Right kidney (tissue), 9 donors: ENCODE measurements at places on chromosomes 2 and 18.

DNA sequence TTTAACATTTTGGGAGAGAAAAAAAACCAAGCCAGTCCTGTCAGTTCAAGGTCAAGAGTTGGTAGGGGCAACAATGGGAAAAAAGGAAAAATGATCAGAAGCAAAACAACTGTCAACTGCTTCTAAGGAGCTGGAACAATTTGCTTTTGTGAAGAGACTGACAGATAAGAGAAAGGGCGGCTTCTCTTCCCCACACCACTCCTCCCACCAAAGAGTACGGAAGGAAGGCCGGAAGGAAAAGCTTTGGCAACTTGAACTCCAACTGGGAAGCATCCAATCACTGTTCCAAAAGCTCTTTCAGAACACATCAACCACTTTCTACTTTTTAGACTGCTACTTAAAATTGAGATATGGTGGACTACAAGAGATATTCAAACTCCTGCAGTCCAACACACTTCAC, 57.8 kb upstream of the NFU1 start:
- no peak for DNase-seq

- peak; percentile 44 for DNase-seq
Observed at GRCh38 chr2:85396531-85397470, 13.4 kb downstream of the CAPG start.

DNA sequence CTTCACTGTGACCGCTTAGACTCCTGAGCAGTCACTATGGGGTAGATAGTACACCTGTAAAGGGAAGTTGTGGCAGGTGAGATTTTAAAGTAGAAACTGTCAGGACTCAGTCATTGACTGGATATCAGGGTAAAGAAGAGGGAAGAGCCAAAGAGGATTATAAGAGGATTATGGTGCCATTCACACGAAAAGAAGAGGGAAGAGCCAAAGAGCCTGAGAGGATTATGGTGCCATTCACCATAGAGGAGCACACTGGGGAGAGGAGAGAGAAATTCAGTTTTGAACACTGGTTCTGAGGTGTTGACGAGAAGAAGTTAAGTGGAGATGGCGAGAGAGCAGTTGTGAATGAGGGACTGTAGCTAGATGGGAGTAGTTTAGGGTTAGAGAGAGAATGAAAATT, 16.9 kb upstream of the KCNJ13 start:
- no peak for DNase-seq

DNA sequence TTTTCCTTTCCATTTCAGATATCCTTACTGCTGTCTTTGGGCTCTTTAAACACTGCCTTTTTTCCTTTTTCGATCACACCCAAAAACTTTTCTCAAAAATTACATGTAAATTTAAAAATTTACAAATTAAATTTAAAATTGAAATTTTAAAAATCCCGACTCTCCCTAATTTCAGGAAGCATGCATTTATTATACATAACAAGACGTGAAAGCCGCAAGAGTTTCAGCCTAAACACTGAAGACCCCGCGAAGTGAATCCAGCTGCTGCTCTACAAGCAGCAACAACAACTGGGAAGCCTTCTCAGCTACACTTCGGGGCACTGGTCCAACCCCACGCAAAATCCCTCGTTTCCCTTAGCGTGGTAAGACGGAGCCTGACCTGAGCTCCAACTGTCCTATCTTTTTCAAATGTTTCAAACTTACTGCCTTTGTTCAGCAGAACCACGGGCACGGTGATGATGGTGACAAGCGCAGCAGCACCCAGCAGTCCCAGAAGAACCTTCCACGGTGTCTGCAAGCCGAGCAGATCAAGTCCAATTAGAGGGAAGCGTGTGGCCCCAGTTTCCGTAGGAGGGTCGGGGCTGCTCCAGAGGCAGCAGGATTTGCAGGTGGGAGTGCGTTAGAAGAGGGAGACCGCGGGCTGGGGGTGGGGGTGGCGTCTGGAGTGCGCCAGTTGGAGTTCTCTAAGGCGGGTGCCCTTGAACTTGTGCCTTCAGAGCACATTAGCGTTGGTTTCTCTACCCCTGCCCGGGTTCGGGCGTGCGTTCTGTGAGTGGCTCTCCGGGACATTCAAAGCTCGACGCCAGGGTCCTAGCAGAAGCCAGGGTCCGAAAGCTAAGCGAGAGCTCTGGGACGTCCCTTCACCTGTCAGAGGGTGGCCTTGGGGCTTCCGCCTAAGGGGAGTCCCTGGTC, 783 bp downstream of the DPP4 start:
- DNase-seq, result peak; percentile 72

DNA sequence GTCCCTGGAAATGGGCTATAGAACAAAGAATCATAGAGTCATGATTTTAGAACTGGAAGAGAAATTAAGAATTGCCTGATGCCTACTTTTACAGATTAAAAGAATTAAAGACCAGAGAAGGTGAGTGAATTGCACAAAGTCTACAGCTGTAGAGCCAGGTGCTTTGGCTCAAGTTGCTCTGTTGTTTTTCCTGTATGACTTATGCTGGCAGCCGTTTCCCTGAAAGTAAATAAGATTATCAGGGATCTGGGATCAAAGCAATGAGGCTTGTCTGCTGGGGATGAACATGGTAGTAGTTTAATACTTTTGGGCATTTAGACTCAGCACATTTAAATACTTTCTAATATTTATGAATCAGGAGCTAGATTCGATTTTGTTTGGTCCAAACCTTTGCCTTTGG, 166.9 kb downstream of the PRPF40A start:
- DNase-seq, result no peak

GRCh38 chr2:67522148-67522547, 125.0 kb downstream of the ETAA1 start:
- DNase-seq, result no peak

- no peak for DNase-seq
Observed at GRCh38 chr18:73750052-73750451, 397.6 kb downstream of the FBXO15 start.
